ENCODE measurements at places on chromosomes 1 and 21. TPM values are rescaled to one million over a fixed set of nuclear protein-coding genes. Genes with fewer than 3 reads are reported as not detected.

The FCGR3A gene
- 1.8 TPM for polyA plus RNA-seq

The LCE1D gene
- not detected for polyA plus RNA-seq

DNA sequence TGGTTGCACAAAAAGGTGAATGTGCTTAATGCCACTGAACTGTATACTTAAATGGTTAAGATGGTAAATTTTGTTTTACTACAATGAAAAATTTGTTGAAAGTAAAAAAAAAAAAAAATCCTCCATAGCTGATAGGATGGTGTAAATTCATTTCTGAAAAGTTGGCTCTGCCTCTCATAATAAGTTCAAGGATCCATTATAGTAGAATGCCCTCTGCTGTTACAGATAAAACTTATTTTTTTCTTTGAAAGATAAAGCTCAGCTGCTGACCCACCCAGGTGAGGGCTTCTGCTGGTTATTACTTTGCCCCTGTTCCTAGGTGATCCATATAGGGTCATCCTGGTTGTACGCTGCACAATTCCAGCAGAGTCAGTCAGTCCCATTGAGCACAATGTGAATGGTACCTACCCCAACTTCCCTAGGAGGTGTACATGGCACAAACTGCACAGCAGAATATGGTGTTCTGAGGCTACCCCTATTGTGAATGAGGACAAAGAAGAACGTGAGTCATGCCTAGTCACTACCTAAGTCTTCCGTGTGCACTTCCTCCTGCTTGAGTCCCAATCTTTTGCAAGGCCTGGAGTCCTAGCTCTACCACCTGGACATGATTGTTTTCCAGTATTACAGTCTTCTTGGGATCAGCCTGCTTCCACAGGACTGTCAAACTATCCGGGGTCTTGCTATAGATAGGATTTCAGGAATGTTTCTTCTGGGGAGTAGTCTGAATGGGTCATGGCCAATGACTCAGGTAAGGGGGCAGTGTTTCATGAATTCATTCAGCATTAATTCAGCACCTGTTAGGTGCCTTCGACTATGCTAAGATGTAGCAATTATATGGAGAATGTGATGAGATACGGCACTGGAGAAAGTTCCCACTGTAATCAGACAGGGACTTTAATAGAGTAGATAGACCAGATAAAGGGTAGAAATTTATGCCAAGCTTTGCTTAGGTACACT is 20.8 kb upstream of the CD5L start:
- no peak for DNase-seq

The CELSR2 gene
- 39.4 TPM for polyA plus RNA-seq

- no peak for DNase-seq
Measured at GRCh38 chr1:23247276-23247675, 30.0 kb upstream of the HTR1D start.
